ENCODE measurements at places on chromosomes 5 and 9. TPM values are rescaled to one million over a fixed set of nuclear protein-coding genes. Genes with fewer than 3 reads are reported as not detected.

Gene RNF183
- not detected for total RNA-seq

Gene PHF24
- not detected for total RNA-seq

Gene KCNT1
- not detected for total RNA-seq

Gene OR1Q1
- total RNA-seq: not detected

Gene IL33
- not detected for total RNA-seq

Gene CYSRT1
- 0.36 TPM for total RNA-seq

Gene HOMER1
- total RNA-seq: 1.9 TPM

Gene SCGB3A2
- total RNA-seq: not detected

Gene NDUFB6
- total RNA-seq: 33.8 TPM

Gene FOXD4L6
- 0.10 TPM for total RNA-seq

Gene CHSY3
- not detected for total RNA-seq

Gene TMEM171
- not detected for total RNA-seq

Gene PCDHB16
- not detected for total RNA-seq

Gene BTNL3
- total RNA-seq: not detected

Gene DNAJA1
- 117 TPM for total RNA-seq

Gene TMEM174
- total RNA-seq: not detected

Gene IFNB1
- not detected for total RNA-seq

Gene LVRN
- total RNA-seq: not detected

Gene ENTREP1
- not detected for total RNA-seq

Gene DNAI1
- not detected for total RNA-seq

Gene DOCK8
- 318 TPM for total RNA-seq

Gene SPINK7
- total RNA-seq: not detected

Gene FAXDC2
- not detected for total RNA-seq

Gene DEPDC1B
- total RNA-seq: 29.5 TPM

Gene ANGPTL2
- not detected for total RNA-seq

Gene FABP6
- total RNA-seq: not detected

Gene POLK
- total RNA-seq: 25.9 TPM

Gene SPATA31A3
- total RNA-seq: not detected

Gene CDH9
- not detected for total RNA-seq

Gene SPINK13
- not detected for total RNA-seq

Gene FAM153A
- total RNA-seq: 40.4 TPM

Gene COL15A1
- total RNA-seq: 0.10 TPM

Gene CCL21
- not detected for total RNA-seq

Gene OTULINL
- total RNA-seq: 37.0 TPM

Gene IER5L
- 2.2 TPM for total RNA-seq

Gene PCA3
- total RNA-seq: not detected

Gene SURF6
- 17.0 TPM for total RNA-seq

Gene HTR4
- not detected for total RNA-seq

Gene OCLN
- 2.9 TPM for total RNA-seq

Gene NCS1
- 1.1 TPM for total RNA-seq

Gene PPP3R2
- not detected for total RNA-seq

Gene FTMT
- total RNA-seq: not detected

Gene ZNF883
- total RNA-seq: 0.60 TPM

Gene CTSV
- total RNA-seq: 0.67 TPM

Gene PGM5
- total RNA-seq: not detected

Gene SLC6A18
- total RNA-seq: 0.10 TPM

Gene GTF3C4
- total RNA-seq: 12.1 TPM

Gene ZDHHC11
- 8.7 TPM for total RNA-seq

Gene GRIN1
- total RNA-seq: not detected

Gene PTCH1
- total RNA-seq: 7.4 TPM

Gene SLC34A1
- total RNA-seq: 0.38 TPM

Gene SRP19
- total RNA-seq: 53.5 TPM

Gene GNA14
- not detected for total RNA-seq

Gene CD72
- total RNA-seq: 6.7 TPM

Gene SOX30
- total RNA-seq: 0.12 TPM

Gene MEIKIN
- total RNA-seq: 1.5 TPM

Gene TAL2
- total RNA-seq: 0.33 TPM

Gene TRIM36
- not detected for total RNA-seq

Gene ACTBL2
- total RNA-seq: not detected
